ENCODE measurements at places on chromosomes 16 and 17.

DNA sequence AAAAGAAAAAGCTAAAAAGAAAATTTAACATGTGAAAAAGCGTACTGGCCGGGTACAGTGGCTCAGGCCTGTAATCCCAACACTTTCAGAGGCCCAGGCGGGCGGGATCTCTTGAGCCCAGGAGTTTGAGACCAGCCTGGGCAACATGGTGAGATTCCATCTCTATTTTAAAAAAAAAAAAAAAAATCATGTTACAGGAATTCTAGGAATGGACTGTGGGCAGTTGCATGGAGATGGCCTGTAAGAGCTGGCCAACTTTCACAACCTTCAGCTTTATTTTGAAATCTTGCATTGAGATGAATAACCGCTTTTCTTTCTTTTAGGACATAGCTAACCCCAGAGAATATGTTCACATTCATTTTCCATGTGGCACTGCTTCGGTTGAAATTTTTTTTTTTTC, 8.2 kb upstream of the CIAO3 start:
- DNase-seq = no peak

GRCh38 chr16:57054771-57055170, 37.6 kb upstream of the CPNE2 start:
- no peak for DNase-seq

GRCh38 chr17:32497431-32498205, 10.8 kb downstream of the CDK5R1 start:
- DNase-seq = no peak

DNA sequence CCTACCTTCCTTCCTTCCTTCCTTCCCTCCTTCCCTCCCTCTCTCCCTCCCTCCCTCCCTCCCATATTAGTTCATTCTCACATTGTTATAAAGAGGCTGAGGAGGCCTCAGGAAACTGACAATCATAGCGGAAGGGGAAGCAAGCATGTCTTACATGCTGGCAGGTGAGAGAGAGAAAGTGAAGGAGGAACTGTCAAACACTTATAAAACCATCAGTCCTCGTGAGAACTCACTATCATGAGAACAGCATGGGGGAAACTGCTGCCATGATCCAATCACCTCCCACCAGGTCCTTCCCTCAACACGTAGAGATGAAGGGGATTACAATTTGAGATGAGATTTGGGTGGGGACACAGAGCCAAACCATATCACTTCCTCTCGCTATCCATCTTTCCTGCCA, 281.6 kb upstream of the FOXF1 start:
- no peak for DNase-seq

- DNase-seq = no peak
Measured at GRCh38 chr17:49566668-49567071, 9.0 kb upstream of the NXPH3 start.

GRCh38 chr16:56911771-56912571, 20.0 kb upstream of the HERPUD1 start:
- DNase-seq = no peak

DNA sequence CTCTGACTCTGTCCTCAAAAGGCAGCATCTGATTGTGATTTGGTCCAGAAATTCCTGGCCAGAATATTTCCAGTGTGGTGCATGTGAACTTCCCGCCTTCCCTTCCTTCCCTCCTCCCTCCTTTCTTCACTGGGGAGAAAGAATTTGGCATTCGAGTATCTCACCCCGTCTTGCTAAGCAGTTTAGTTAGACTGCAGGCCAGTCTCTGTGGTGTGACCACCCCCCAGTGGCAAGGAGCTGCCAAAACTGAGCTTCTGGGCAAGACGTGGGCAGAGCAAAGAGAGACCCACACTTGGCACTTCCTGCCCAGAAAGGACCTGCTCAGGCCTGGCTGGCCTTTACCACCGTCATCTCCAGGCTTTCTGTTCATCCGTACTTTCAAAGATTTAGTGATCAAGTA, 36.4 kb downstream of the SNX20 start:
- peak; percentile 59 for DNase-seq

DNA sequence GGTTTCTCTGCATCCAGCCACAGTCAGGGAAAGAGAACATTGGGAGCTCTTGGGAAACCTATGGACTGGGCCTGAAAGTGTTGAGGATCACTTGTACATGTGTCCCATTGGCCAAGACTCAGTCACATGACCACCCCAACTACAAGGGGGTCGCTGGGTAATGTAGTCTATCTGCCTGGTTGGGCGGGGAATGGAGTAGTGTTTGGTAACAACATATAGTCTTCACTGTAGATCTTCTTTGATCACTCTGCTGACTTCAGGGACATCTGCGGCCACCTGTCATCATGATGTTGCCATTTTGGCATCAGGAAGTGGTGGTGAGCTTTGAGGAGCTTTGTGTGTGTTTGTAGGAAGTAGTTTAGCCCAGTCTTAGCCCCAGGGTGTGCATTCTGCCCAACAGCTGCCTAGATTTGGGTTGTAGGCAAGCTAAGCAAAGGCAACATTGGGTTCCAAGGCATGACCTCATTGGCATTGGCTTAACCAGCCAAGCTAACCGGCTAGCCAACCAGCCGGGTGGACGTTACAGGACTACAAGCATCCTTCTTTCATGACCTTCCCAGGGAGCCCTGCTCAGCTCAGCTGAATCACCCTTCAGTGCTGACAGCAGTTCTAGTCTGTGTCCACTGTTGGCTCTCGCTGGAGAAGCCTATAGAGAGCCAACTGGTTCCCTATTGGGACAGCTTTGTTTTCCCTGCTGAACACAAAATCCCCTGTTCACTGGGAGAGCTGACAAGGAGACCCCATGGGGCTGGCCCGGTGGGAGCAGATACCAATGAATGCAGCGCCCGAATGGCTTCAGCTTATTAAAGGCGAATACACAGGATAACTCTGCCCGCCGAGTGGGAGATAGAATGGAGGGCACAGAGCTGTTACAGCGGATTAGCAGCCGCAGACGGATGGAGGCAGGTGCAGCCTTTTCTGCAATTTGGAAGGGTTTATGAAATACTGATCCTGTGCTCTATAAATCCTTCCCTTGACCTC, 178.6 kb downstream of the NTN1 start:
- DNase-seq = no peak

DNA sequence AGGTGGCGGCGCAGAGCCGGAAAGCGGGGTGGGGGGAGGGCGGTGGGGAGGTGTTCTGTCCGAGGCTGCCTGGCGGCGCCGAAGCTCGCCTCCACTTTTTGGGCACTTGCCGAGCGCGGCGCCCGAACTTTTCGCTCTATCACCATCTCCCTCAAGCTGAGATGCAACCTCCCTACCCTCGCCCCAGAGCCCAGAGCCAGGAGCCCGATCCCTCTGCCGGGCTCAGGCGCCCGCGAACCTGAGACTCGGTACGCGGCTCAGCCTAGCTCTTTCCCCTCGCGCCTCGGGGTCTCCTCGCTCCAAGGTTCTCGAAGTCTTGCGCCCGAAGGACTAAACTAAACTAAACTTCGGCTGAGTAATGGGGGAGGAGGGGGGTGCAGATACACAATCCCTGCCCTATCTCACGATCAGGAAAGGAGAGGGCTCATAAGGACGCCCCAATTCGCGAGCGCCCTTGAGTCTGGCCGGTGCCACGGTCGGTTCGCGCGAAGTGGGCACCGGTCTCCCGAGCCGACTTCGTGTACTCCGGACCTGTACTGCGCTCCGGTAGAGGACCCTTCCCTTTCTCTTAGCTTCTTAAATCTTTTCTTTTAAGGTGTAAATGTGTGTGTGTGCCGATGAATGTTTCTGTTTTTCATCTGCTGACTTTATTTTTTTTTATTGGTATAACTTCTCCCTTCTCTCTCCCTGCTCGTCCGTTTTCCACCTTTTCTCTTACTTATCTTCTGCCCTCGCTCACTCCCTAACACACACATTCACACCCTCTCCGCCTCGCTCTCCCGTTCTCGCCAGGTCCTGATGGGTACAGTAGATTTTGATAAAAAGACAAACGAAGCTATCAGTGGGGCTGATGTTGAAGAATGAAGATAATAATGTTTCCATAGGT, 1.9 kb upstream of the SALL1 start:
- DNase-seq = no peak

DNA sequence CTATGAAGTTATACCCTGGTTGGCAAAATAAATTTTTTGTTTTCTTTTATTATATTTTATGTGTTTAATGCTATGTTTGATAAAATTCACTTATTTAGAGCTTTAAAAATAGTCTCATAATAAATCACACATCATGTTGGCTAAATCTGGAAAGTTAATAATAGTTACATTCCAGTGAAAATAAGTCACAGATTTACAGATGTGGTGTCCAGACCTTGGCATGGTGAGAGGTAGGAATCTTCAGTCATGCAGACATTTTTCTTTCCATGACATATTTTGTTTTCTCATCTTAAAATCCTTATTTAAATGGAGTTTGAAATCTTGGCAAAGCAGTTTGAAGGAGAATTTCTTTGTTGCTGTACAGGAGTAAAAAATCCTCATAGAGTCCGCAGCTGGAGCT, 48.1 kb upstream of the GOSR1 start:
- no peak for DNase-seq

DNA sequence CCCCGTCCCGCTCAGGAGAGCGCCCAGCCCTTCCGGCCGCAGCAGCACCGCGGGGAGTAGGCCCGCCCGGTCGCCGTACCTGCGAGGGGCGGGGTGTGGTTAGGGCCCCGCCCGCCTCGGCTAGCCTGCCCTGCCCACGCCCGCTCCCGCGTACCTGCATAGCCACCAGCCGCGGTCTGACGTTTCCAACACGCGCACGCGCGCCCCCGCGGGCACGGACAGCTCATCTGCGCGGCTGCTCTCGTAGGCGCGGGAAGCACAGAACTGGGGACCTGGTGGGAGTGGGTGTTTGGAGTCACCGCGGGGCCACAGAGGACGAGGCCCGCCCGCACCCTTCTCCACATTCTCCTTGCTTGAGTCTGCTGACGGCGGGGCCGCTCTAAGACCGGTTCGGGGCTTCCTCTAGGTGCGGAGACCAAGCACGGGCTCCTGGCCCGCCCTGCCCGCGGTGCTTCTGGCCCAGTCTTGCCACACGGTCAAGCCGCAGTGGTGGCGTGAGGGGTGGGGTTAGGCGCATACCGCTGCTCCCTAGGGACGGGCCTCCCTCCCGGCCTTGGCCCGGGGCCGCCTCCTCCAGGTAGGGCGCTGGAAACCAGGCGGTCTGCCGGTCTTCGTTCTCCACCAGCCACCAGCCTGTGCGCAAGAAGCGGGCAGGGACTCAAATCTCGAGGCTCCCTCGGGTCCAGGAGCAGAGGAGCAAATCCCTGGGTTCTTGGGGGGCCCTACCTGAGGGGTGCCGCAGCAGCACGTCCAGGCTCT, 1.8 kb downstream of the NOXO1 start:
- DNase-seq = peak; percentile 51

DNA sequence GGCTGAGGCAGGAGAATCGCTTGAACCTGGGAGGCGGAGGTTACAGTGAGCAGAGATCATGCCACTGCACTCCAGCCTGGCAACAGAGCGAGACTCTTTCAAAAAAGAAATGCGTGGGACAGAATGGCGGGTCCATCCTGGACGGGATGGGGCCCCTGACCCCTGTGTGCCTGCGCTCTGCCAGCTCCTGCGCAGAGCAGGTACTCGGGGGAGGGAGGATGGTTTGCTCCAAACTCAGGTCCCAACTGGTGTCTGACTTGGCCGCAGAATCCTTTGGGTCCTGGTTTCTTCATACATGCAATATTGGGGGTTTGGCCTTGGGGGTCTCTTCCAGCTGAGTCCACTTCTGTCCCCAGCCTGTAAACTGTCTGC, 10.4 kb downstream of the CHMP6 start:
- no peak for DNase-seq

DNA sequence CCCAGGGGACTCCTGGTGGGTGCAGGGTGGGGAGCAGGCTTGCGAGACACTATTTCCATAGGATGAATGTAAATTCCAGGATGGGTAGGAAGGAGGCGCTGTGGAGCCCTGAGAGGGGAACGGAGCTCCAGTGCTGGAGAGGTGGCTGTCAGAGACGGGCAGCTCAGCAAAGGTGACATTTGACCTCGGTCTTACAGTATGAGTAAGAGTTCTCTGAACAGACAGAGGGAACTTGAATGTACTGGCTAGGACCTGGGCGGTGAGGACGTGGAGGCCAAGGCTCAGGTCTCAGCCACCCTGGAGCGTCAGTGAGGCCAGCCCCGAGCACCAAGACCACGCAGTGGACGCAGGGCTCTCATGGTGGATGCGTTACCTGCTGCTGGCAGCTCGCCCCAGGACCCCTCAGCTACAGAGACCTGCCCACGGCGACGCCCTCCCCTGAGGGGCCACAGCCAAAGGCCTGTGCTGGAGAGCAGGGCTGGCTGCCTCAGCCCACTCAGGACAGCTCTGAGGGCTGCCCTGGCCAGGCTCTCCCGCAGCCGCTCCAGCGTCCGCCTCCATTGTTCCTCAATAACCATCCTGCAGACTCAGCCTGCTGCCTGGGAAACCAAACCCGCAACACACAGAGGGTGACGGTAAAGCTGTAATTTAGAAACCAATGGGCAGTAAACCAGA, 65.9 kb upstream of the TNRC6C start:
- DNase-seq = peak; percentile 29

DNA sequence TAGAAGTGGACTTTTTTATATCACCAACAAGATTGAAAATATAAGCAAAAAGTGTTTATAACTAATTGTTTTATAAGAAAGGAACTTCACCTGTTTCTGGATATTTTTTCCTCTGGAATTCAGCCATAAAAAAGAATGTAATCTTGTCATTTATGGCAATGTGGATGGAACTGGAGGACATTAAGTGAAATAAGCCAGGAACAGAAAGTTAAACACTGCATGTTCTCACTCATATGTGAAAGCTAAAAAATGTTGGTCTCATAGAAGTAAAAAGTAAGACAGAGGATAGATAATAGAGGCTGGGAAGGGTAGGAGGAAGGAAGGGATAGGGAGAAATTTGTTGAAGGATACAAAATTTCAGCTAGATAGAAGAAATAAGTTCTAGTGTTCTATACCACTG, 67.6 kb downstream of the NFAT5 start:
- DNase-seq = no peak

DNA sequence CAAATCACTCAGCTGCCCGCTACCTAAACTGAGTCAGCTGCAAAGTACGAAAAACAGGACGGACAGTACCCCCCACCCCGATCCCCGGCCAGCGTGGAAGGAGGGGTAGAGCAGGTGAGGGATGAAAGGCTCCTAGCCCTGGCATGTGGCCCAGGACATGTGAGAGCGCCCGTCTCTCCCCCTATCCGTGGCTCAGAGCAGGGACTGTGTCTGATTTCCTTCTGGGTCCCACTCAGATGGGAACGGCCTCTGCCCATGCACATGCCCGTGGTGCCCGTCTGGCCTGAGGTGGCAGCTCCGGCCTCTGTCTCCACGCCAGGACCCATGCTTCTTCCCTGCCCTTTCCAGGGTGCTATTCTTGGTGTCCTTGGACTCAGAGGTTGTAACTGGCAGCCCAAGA, 30.2 kb upstream of the RASD1 start:
- no peak for DNase-seq

DNA sequence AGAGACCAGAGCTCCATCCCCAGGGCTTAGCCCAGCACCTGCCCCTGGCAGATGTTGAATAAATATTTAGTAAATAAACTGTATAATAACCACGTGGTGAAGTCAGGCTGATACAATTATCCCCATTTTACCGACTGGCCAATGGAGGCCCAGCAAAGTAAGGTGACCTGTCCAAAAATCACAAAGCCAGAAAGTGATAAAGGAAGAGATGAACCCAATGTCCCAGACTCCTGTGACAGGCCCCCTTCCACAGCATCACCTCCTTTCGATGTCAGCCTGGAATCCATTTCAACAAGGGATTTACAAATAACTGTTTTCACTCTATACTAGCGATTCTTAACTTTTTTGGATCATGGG, 5.5 kb downstream of the TVP23A start:
- no peak for DNase-seq

GRCh38 chr16:57759541-57760356, 24.2 kb downstream of the KATNB1 start:
- DNase-seq = peak; percentile 29

Measured in activated CD4-positive, alpha-beta memory T cell treated with anti-CD3 and anti-CD28 coated beads for 36 hours (primary cell).